ENCODE measurements at places on chromosomes 5 and 9.

DNA sequence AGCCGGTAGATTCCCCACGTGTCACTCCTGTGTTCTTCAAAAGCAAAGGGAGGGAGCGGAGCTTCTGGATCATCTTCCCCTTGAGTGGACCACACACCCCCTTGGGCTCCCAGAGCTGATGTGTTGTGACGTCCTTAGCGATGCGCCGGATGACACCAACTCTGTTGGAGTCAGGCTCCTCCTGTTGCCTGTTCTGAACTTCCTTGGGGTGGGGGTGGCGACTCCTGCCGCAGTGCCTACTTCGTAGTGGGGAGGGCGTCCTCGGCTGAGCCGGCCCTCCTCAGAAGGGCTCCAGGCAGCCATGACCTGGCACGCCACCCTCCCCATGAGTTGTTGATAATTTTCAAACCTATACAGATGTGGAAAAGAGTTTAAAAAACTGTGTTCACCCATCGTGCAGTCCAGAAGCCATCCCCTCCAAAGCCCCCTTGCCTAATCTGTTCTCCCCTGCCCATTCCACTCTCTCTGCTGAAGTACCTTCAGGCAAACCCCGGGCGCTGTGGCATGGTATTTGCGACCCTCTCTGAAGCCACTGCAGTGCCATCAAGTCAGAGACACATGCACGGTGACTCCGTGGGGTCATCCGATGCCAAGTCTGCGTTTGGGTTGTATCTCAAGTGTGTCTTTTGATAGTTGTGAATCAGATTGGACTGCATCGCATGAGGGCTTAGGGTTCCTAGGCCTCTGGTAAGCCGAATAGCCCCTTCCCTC is 16.7 kb downstream of the EXOC3 start:
- DNase-seq = no peak

GRCh38 chr9:99579964-99580363 is 241.7 kb upstream of the NR4A3 start:
- DNase-seq = no peak

GRCh38 chr5:103910786-103911185 is 348.2 kb upstream of the NUDT12 start:
- peak; percentile 50 for DNase-seq

DNA sequence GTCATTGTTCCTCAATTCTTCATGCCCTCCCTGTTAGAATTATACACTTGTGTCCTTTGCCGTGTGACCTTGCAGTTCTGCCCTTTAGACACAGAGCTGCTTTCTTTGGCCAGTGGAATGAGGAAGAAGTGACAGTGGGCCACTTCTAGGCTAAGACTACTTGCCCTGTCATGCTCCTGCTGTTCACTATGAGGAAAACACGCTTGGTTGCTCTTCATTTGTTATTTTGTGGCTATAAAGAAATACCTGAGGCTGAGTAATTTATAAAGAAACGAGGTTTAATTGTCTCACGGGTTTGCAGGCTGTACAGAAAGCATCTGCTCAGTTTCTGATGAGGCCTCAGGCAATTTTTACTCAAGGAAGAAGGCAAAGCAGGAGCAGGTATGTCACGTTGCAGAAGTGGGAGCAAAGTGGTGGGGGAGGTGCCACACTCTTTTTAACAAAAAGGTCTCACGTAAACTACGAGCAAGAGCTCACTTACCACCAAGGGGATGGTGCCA is 279.1 kb upstream of the DMAC1 start:
- DNase-seq = no peak

DNA sequence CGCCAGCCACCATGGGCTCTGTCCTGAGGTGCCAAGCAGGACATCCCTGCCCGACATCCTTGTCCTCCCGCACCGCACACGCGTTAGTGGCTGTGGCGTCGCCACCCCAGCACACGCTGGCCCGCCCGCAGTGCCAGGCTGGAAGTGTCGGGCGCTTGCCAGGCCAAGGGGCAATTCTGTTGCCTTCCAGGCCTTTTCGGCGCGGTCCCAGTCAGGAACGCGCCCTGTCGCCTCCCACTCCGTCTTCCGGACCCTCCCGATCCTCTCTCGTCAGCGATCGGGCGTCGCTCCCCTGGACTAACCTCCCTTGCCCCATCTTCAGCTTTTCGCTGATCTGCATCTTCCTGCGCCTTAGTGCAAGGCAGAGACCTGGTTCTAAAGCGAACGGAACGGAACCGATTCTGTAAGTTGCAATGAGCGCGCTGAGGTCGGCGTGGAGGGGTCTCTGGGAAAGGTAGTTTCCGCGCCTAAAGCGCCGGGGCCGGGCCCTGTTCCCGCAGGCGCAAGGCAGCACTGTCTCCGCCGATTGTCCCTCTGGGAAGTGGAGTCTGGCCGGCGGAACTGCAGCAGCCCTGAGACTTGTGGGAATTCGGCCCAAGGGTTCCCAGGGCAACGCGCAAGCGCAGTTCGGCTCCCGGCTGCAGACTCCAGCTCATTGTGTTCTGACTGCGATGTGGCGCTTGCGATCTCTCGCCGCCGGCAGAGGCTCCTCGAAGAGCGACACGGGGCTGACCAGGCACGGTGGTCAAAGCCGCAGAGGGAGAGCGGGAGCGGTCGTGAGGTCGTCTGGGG is at the start of gene ZNF454:
Gene ZNF454 (plus strand): TSS at position 630 of the 792 bp plus-strand sequence. CDS start 1,594 bp downstream, outside the sequence.
- peak; percentile 95 for DNase-seq

GRCh38 chr5:94746731-94747124 is 128.3 kb downstream of the SLF1 start:
- peak; percentile 9 for DNase-seq

- DNase-seq = no peak
Measured at GRCh38 chr9:16342246-16343020, 528.0 kb downstream of the BNC2 start.

All from fibroblast of skin of right quadriceps (primary cell).